ENCODE measurements at places on chromosomes 3 and 15.

- DNase-seq, result no peak
Observed at GRCh38 chr3:194801461-194802432, 116.1 kb downstream of the FAM43A start.

DNA sequence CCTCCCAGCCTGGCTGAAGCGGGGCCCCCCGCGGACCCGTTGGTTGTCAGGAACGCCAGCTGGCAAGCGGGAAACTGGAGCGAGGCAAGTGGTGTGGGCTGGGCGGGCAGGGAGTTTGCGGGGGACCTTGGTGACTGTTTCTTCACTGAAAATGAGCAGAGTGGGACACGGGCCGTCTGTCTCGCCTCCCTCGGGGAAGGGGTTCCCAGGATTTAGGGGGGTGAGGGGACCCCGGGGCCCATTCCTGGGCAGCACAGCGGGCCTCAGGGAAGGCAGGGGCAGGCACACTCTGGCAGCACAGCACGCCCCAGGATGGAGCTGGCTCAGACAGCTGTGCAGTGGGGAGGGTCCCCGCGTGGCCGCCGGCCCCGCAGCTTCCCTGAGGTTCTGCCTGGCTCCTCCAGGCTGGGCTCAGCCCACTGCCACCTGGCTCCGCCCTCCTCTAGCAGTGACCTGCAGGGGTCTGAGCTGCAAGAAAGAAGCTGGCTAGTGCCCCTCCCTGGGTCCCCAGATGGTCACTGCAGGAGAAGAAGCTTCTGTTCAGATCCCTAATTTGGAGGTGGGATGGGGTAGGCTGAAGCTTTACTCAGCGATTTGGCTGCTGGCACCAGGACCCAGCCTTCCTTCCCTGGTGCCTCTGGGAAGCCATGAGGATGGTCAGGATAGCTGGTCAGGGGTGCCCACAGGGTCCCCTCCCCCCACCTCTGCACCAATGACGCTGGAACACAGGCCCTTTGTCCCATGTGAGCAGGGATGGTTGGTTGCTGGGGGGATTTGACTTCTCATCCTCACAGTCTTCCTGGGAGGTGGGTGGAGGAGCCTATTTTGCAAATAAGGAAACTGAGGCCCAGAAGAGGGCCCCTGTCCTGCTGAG is 90.4 kb downstream of the TBC1D2B start:
- no peak for DNase-seq

DNA sequence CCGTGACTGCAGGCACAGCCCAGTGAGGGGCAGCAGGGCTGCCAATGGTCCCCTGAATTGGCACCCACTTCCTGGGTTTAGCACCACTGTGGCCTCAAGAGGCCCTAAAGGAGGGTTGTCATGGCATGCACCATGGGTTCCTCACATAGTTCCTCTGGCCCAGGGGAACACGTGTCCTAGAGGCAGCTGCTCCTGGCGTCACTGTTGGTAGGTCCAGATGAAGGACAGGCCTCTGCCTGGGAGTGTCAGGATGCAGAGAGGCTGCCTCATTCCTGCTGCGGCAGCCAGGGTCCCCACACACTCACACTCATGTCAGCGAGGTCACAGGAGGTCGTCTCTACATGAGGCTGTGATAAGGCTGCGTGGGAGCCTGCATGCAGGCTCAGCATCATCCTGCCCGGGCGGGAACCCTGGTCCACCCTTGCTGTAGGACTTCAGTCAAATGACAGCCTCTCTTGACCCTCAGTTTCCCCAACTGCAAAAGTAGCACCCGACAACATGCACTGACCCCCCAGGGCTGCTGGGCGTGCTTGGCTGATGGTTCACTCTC is 26.1 kb upstream of the SFMBT1 start:
- no peak for DNase-seq

DNA sequence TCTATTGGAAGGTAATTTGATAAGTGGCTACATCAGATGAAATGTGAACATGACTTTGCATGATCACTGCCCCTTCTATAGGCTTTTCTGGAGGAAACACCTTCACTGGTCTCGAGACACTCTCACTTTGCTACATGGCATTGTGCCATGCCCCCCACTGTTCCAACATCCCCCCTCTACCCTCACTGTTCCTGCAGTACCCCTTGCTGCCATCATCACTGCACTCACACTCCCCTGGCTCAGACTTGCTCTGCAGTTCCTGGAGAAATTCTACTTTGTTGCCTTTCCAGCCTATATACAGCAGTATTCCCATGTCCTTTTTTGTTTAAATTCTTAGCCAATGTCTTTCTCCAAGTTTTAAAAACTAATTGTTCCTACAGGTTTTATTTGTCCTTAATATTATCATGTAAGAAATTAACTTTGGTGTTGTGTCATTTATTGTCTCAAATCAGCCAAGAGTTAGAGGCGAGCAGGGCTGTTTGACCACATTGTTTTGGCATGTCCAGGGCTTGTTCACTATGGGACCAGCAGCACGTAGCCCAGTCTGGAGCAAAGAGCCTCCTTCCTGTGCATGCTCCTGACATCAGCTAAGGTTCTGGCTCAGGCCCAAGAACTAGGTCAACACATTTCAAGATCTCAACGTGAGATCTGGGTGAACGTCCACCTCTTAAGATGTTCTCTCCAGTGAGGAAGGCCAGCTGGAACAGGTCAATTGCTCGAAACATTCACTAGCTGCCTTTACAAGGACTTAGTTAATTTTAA is 246.4 kb downstream of the SLC9A9 start:
- no peak for DNase-seq

- peak; percentile 70 for DNase-seq
Observed at GRCh38 chr3:71305231-71306206, 278.0 kb downstream of the FOXP1 start.

DNA sequence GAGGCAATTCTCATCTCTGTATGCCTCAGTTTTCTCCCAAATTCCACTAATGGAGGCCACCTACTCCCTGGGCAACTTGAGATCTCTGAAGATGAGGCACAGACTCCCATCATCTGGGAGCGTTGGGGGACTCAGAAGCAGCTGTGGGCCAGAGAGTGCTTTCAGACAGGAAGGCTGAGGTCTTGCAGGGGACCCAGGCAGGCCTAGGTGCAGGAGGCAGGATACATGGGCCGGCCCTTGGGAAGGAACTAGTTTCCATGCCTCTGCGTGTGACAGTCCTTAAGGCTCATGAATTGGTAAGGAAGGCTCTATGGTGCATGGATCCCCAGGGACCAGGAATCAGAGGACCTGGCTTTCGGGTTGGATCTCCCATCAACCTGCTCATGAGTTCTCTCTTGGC is 14.5 kb downstream of the BMF start:
- DNase-seq, result no peak

DNA sequence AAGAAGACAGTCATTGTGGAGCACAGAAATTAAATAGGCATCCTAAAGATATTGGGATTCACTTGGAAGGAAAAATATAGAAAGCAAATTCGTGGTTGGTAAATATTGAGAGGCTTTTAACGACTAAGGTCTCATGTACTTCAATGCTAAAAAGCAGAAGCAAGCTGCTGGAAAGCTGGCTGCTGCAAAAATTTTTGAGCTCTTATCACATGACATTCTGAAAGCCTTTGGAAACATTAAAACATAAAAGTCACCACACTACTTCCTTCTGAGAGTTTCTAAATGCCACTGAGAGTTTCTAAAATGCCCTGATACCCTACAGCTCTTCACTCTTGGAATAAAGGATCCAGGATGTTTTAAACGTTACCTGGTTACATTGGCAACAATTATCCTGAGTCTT is 39.0 kb upstream of the CBLB start:
- no peak for DNase-seq

DNA sequence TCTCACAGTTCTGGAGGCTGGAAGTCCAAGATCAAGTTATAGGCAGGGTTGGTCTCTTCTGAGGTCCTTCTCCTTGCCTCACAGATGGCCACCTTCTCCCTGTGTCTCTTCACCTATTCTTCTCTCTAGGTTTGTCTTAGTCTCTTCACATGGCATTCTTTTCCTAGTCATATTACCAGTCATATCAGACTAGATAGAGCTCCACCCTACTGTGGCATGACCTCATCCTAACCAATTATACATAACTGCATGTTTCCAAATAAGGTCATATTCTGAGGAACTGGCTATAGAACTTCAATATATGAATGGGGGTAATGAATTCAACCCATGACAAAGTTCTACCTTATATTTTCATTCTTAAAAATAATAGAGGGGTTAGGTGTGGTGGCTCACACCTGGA is 196.4 kb upstream of the UBE3A start:
- no peak for DNase-seq

GRCh38 chr3:40432793-40433192 is 24.3 kb upstream of the RPL14 start:
- no peak for DNase-seq

DNA sequence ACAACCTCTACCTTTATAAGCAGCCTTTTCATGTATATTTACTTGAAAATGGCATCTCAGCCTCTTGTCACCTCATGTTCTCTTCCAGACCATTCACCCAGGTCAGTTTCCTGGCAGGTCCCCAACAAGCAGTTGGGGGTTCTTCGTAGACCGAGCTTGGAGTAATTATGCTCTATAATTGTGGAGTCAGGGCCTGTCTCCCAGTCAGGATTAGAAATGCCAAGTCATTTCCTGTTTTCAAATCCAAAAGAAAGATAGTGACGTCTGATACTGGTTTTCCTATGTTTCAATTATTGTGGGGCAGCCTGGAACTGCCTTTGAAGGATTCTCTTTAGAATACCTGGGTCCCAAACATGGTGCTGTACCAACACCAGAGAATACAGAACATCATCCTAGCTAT is 430.6 kb downstream of the MECOM start:
- DNase-seq, result no peak

DNA sequence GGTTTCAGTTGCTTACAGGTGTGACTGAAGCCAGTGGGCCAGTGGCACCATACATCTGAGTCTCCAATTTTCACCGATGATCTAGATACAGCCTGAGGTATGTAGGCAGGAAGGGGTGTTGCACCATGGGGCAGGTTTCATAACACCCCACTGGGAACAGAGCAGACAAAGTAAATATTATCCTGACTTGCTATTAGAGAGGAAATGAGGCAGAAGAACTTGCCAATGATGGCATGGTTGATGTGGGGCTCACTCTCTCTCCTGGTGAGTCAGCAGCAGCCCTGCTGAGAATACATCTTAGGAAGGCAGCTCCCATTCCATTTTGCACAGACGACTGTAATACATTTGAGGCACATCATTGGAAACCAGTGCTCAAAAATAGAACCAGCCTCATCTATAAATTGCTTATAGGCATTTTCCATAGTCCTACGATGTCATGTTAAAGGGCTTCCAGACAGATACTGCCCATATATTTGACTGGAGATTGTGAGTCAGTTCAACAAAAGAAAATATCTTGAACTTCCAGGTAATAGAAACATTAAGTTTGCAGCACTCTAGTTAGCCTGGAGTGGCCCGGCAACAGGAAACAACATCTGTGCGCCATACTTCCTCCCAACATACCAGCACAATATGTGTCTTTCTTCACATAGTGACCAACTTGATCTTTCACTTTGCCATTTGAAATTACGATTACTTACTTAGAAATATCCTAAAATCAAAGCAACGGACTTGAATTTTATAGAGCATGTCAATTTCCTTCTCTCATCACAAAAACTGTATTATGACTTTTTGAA is 175.5 kb downstream of the NECTIN3 start:
- no peak for DNase-seq

DNA sequence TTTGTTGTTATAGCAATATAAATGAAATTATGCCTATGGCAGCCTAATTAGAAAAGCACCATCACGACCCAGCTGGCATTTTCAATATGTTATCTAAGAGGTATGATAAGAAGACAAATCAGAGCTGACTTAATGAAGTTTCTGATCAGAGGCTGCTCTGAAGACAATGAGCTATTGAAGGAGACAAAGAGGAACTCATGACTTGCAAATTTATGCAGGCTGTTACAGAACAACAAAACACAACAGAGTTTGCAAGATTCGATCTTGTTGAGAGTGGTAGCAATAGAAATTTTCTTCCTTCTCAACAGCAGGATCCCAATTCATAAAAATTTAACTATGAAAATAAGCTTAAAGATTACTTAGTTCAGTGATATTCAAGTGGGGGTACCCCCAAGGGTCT is 7.7 kb downstream of the CCDC54 start:
- no peak for DNase-seq

DNA sequence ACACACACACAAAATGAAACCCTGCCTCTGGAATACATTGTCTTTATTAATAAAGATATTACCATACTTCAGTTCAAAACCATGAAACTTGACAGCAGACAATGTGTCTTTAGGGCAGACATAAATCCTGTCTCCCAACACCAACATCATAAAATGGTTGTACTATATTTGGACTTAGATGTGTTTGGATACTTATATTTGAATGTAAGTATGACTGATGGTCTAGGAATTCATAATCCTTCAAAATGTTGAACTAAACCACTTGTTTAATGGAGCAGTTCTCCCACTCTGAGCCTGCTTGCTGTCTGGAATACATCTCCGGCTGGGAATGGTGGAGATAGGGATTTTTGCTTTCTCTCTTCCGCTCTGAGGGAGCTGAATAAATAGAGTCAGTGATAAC is 10.6 kb downstream of the FBN1 start:
- DNase-seq, result no peak

- no peak for DNase-seq
Observed at GRCh38 chr3:191378142-191378812, 48.0 kb upstream of the UTS2B start.

GRCh38 chr3:52798376-52798977 is 3.9 kb downstream of the ITIH3 start:
- DNase-seq, result no peak

DNA sequence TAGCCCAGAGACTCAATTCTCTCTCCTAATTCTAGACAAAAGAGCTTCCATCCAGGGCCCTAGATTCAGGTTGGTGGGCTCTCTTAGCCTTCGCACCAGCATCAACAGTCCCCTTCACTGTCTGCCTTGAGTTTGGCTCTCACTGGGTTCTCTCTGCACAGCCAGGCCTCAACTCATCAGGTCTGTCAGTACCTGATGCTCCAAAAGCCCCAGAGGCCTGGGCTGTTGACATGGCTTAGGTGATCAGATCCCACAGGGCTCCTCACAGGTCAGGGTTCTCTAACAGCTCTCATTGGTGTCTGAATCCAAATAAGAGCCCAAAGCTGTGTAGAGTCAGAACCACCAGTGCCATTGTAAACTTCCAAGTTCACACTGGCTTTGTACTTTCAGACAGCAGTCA is 206.6 kb upstream of the PPP2R3A start:
- DNase-seq, result no peak

DNA sequence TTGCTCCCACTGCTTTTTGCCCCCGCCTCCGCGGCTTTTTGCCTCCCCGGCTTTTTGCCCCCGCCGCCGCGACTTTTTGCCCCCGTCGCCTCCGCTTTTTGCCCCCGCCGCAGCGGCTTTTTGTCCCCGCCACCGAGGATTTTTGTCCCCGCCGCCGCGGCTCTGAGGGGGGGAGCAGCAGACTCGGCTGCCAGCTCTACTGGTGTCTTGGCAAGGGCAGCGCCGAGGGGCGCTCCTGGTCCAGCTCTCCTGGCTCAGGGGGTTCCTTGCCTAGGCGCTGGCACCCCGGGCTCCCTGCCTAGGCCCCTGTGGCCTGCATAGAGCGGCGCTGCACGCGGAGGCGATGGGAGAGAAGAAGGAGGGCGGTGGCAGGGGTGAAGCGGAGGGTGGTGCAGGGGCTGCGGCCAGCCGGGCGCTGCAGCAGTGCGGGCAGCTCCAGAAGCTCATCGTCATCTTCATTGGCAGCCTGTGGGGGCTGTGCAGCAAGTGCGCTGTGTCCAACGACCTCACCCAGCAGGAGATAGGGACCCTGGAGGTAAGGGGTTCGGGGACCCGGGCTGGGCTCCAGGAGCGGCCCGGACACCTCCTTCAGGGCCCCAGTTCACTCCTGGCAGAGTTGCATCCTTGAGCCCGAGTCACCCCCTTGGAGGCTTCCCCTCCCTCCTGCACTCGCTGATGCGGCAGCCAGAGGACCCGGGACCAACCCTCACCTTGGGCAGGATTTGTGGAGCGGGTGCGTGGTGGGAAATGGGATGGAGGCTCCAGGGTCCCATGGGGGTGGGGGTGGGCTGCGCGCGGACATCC is 642.4 kb downstream of the GOLGA6L6 start:
- no peak for DNase-seq
